ENCODE measurements at places on chromosomes 12 and 14. TPM values are rescaled to one million over a fixed set of nuclear protein-coding genes. Genes with fewer than 3 reads are reported as not detected.

LRRC10 gene
- not detected for total RNA-seq

PTHLH gene
- 15.4 TPM for total RNA-seq

RAD9B gene
- total RNA-seq, result 0.22 TPM

ATG14 gene
- total RNA-seq, result 5.0 TPM

KRT6C gene
- not detected for total RNA-seq

All from A549 treated with Mapracorat at 1 μM for 4 hours (cell line).